ENCODE measurements at places on chromosomes 5 and 9. TPM values are rescaled to one million over a fixed set of nuclear protein-coding genes. Genes with fewer than 3 reads are reported as not detected.
A peak's percentile ranks its signal among the peaks of the same experiment; 100 is the strongest.

- H3K27ac ChIP-seq = peak overlapping the region; percentile 91
- DNase-seq = no peak
- H3K4me1 ChIP-seq = peaks cover 88% of the 10 kb centered on the region
These were observed 79.3 kb downstream of the RXRA start for GRCh38 chr9:134405527-134405926.

DNA sequence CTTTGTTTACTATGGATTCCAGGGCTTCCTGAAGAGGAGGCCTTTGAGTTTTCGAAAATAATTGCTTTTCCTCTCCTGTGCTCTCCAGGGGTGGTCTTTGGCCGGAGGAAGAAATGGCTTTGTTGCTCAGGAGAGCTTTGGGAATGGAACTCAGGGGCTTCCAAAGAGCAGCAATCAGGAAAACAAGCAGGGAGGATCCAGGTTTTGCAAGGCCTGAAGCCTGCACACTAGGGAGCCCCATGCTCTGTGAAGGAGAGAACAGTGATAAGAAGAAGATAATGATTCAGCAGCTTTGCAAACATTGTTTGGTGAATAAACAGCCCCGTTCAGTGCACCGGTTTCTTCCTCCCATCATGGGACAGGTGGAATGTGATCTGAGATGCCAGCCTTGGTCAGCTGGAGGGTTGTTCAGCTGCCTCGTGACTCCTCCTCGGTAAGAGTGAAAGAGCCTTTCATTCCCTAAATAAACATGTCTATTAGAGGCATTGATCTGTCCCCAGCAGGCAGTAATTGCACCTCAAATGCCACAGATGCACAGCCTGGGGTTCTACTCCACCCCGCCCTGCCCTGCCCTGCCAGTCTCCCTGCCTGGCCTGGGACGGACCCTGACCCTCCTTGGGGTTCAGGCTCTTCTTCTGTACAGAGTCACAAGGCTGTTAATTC lies 11.5 kb upstream of the ALDH1B1 start:
- no peaks in the 10 kb centered on the region for H3K4me1 ChIP-seq
- H3K36me3 ChIP-seq = no peaks in the 10 kb centered on the region
- H3K27me3 ChIP-seq = no peaks in the 10 kb centered on the region
- no peak overlapping the region for H3K27ac ChIP-seq
- DNase-seq = no peak

- no peaks in the 10 kb centered on the region for H3K36me3 ChIP-seq
- H3K27me3 ChIP-seq = no peaks in the 10 kb centered on the region
- H3K27ac ChIP-seq = no peak overlapping the region
- DNase-seq = no peak
- H3K4me1 ChIP-seq = no peaks in the 10 kb centered on the region
These were observed 40.8 kb downstream of the NAIF1 start for GRCh38 chr9:128026255-128026772.

DNA sequence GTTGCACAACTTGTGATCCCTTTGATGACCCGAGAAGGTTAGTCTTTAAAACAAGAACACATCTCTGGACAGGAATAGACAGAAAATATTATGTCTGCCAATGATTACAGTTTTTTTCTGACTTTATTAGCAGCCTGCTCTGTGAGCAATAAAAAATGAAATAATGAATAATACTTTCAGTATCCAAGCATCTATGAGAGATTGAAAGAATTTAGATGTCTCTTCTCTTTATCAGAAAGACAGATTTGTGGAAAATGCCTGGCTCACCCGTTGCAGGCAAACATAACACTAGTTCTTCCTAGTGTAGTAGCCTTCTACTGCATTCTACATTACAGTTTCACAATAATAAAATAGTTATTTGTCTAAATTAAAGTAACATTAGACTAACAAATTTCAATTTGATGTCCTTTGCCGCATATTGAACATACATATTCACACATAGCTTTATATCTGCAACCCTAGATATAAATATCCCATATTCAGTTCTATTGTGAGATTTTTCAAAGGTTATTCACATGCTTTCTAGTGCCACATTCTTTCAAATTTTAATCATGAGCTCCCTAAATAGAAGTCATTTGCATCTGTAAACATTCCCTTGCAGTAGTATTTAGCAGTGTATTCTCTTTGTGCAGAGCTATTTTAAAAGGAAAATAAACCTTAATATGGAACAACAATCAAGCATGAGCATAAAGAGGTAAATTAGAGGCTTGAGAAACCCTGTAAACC lies 267.3 kb downstream of the EFNA5 start:
- no peaks in the 10 kb centered on the region for H3K4me1 ChIP-seq
- no peak for DNase-seq
- no peaks in the 10 kb centered on the region for H3K36me3 ChIP-seq
- no peak overlapping the region for H3K4me3 ChIP-seq

The FBP2 gene
- not detected for total RNA-seq

The PCDHGA4 gene
- 12.3 TPM for total RNA-seq

Data from heart right ventricle (tissue), 16 donors.